ENCODE measurements at places on chromosomes 12 and 14.

DNA sequence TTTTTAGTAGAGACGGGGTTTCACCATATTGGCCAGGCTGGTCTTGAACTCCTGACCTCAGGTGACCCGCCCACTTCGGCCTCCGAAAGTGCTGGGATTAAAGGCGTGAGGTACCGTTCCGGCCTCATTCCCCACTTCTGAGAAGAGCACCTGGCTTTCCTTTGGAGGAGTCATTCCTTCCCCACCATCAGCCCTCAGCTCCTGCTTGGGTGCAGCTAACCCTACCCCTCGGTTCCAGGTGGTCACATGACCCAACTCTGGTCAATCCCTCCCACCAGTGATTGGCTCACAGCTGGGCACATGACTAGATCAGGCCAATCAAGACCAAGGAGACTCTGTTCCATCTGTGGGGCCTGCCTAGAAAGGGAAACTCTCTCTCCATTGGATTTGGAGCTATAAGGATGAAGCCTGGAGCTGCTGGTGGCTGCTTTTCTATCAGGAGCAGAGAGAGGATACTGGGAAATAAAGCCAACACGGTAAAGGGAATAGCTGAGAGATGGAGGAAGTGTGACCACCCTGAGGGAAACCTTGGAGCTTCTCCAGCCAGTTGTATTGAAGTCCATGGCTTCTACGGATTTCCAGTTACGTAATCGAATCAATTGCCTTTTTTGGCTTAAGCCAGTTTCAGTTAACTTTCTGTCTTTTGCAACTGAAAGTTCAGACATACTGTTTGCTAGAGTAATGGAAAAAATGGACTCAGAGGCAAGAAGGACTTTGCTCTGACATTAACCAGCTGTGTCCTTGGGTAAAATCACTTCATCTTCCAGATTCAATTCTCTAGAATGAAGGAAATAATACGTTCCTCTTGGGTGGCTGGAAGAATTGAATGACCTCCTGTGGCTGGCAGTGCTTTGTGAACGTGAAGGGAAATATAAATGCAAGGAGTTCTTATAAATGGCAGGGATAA lies 19.7 kb upstream of the IFT81 start:
- no peak for DNase-seq

DNA sequence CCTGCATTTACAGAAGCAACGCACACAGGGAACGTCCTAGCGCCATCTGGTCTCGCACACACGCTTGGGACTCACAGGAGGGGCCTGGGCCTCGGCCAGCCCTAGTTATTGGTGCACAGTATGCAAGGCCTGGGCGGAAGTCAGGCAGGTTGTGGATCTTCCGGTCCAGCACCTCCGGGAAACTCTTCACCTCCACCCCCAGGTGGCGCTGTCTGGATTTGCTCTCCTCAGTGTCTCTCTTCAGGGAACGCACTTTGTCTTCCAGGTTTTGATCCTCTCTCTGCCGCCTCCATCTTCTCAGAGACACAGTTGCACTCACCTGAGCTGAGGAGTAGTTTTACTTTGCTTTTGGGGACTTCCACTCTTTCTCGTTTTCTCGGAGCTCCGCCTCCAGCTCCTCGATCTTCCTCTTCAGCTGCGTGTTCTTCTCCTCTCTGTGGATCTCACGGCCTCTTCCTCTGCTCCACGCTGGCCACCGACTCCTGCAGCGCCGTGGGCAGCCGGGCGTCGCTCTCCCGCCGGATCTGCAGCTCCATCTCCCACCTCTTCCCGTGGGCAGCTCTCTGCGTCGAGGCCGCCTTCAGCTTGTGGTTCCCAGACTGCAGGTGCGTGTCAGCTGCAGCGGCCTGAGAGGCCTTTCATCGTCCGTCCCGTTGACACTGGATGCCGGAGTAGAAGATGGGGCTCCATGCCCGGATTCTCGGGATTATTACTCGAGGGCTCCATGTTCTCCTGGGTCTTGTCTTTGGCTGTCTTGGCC lies 933.8 kb downstream of the TMEM121 start:
- DNase-seq = peak; percentile 83

DNA sequence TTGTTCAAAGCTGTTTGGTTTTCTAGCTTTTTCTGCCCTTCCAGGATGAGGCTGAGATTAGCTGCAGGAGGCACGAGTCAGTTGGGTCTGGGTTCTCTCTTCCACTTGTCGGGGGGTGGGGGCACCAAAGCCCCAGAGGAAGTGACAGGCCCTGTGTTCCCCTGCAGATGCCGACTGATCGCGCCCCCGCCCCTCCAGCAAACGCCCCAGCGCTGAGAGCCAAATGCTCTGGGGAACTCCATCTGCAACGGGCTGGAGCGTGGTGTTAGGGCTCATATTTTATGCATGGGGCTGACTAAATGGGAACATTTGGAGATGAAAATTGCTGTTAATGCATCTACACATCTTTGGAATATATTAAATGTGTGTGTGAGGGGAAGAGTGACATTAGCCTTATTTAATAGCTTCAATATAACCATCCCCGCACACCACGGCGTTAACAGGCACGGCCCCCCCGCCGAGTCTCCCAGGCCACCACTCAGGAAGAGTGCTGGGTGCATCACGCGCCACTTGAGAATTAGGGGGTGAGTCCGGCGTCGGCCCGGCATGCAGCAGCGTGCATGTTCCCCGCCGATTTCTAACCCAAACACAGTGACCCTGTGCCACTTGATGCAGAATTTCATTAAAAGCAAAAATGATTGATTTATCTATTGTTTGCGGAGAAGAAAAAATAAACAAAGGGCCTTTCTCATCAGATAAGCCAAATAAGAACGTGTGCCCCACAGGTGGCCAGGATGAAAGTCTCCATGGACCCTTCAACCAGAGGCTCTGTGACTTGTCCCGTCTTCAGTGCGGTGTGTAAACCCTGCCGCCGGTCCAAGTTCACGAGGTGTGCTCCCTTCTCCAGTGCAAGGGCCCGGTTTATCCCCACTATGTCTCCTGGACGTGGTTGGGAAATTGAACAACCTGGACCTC lies 165.0 kb upstream of the RTL1 start:
- no peak for DNase-seq

GRCh38 chr14:61342486-61342885 lies 21.1 kb downstream of the PRKCH start:
- DNase-seq = peak; percentile 88

DNA sequence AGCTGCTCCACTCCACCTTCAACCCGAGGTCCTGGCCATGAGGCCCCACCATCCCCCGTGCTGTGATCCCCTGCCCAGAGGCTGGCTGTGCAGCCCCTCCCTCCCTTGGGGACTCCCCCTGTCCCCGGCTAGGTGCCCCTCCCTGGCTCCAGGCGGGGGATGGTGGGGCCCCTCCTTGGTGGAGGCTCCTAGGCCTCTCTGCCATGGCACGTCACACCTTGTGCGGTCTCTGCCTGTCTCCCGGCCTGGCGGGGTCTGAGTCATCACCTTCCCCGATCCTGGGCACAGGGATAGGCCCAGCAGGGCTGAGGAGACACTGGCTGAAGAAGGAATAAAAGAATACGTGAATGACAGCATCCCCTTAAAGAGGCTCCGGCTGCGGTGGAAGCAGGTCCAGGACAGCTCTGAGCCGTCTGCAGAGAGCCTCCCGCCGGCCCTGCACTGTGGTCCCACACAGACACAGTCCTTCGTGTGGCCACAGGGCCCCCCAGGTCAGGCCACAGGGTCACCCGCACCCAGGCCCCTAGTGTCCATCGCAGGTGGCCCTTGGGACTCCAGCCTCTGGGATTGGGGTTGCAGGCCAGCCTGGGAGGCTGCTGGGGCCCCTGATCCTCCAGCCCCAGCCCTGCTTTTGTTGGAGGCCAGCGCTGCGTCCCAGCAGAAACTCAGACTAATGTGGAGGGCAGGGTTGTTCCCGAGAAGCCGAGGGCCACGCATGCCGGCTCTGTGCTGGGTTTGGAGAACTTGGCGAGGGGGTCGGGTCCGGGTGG lies 43.6 kb downstream of the KIF26A start:
- DNase-seq = no peak

GRCh38 chr12:2412305-2412643 lies 359.5 kb downstream of the CACNA1C start:
- DNase-seq = no peak

GRCh38 chr12:6465467-6466183 lies 4.9 kb downstream of the VAMP1 start:
- peak; percentile 49 for DNase-seq

DNA sequence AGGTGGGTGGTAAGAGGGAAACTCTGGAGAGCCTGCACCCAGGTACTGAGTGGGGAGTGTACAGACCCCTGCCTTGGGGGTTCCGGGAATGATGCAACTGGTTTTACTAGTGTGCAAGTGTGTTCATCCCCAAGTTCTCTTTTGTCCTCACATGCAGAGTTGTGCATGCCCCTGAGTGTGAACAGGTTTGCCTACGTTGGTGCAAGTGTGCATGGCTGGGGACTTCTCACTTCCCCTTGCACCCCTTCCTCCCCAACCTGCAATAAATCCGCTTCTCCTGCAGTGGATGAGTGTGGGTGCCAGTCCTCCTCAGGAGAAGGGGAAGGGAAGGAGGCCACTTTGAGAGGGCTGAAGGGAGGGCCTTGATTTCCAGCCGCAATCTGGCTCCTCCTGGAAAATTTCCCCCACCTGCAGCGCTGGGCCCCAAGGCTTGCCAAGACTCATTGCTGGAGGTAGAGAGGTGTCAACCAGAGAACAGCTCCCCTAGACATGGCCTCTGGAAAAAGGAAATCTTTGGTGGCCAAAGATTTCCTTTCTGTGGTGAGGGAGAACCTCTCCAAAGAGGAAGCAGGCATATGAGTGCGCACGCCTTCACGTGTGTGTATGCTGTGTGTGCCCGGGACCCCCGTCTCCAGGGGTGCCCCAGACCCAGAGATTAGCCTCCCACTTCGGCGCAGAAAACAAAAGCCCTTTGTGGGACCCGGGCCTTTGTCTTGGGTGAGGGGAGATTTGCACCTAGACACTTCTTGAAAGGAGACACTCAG lies 5.5 kb downstream of the AQP2 start:
- DNase-seq = no peak

GRCh38 chr12:52798671-52799504 lies 3.0 kb upstream of the KRT3 start:
- no peak for DNase-seq
